Non-pigmented ciliary epithelial cell (primary cell): ENCODE measurements at places on chromosomes 1 and 21.

- no peak for DNase-seq
These were observed 6.7 kb downstream of the CFAP298 start for GRCh38 chr21:32605469-32605868.

GRCh38 chr21:33211732-33212131, 18.0 kb upstream of the IFNAR2 start:
- no peak for DNase-seq

DNA sequence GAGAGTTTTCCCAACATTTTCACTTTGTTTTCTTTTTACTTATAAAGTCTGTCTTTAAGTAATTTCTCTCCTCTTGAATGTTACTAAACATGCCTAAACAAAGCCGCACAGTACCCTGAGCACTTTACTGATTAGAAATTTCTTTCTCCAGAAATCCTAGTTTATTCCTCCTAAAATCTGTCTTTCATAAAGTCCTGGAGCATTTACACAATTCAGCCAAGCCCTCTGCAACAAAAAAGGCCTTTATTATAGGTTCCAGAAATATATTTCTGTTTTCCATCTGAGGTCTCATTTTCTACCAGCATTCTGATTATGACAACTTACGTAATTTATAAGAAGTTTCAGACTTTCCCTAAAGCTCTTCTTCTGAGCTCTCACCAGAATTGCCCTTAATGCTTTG, 549.5 kb upstream of the OLFM3 start:
- DNase-seq, result no peak

GRCh38 chr1:222641269-222641948, 23.5 kb downstream of the MIA3 start:
- DNase-seq, result no peak
